ENCODE measurements at places on chromosomes 4 and X. TPM values are rescaled to one million over a fixed set of nuclear protein-coding genes. Genes with fewer than 3 reads are reported as not detected.

DNA sequence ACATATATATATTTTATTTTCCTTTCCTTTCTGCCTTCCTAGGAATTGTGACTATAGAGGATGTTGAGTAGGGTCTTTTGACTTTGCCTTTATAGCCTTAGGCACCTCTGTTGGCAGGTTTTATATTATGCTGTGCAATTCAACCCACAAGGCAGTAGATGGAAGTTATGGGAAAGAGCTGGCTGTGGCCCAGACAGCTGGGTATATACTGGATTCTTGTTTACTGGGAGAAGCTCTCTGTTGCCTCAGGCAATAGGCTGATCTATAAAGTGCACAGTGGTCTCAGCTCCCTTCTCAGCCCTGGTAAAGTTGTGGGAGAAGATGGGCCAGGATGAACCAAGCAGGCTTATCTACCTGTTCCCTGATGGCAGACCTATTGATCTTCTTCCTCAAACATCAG, 342.0 kb downstream of the GBA3 start:
- no peak for DNase-seq

The C4orf36 gene
- total RNA-seq = 1.2 TPM

The GAGE12H gene
- not detected for total RNA-seq

DNA sequence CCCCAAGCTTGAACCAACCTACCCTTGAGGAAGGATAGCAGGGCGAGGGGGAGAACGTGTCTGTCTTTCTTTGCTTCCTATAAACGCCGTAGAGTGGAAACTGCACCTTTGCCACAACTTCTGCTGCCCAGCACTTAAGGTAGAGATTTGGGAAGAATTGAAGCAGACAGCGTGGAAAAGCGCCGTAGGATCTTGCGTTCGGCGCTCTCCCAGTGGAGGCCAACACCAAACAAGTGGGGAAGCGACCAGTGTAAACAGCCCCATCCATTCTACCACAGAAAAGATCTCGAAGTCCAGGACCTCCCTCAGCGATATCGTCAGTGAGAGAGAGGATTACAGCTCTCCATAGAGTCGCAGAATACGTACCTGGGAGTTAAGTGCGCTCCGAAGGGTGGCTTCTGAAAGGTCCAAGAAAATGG, 3.9 kb upstream of the NKX6-1 start:
- DNase-seq = no peak

The PLXNB3 gene
- 39.4 TPM for total RNA-seq

All from HFFc6 (cell line).